NCI-H446 treated with DMSO at 0.1 percent for 48 hours (cell line): ENCODE measurements at places on chromosomes 6 and 20.

GRCh38 chr20:15236812-15237211 is 899.4 kb upstream of the FLRT3 start:
- DNase-seq = peak; percentile 46

- peak; percentile 6 for DNase-seq
Measured at GRCh38 chr6:129575378-129576118, 134.4 kb downstream of the ARHGAP18 start.

- DNase-seq = no peak
Measured at GRCh38 chr20:4688305-4688704, 33.4 kb upstream of the PRND start.

- no peak for DNase-seq
Measured at GRCh38 chr20:63889241-63890200, 5.4 kb upstream of the DNAJC5 start.

DNA sequence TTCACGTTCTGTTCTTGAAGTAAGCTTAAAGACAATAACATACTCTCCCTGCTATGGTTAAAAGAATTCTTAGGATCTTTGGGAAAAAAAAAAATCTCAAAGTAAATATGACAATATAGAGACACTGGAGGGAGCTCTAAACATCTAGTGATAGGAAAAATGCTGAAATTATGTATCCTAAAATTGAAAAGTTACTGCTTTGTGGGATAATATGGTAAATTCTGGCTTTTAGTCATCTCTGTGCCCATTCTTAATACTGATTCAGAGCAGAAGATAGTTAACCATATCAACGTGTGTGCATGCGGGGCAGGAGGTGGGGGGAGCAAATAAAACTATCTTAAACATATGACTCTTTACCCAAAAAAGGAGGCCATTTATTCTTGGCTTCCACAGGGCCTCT is 165.4 kb downstream of the GMPR start:
- no peak for DNase-seq

DNA sequence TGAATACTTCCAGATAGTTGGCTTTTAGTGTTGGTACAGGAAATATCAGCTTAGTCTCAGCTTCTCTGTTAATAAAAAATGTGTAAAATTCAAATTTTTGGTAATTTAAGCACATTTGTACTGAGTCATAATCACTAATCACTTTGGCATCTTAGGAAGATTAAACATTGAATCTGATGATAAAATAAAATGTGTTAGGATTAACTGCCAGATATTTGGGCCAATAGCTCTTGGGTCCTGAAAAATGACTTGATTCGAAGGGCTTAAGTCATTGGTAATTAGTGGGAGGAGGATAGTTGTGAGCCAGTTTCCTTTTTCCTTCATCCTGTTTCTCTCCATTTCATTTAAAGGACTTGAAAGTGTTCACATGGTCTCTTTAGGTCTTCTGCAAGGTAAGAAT is 426.1 kb downstream of the RFPL4B start:
- no peak for DNase-seq

GRCh38 chr6:16480763-16481560 is 242.6 kb downstream of the GMPR start:
- DNase-seq = no peak

- DNase-seq = no peak
Measured at GRCh38 chr6:159301810-159302593, 132.8 kb downstream of the FNDC1 start.

- no peak for DNase-seq
Measured at GRCh38 chr6:170231293-170232185, 59.3 kb downstream of the DLL1 start.

GRCh38 chr20:40683221-40683893 is 5.7 kb downstream of the MAFB start:
- no peak for DNase-seq

DNA sequence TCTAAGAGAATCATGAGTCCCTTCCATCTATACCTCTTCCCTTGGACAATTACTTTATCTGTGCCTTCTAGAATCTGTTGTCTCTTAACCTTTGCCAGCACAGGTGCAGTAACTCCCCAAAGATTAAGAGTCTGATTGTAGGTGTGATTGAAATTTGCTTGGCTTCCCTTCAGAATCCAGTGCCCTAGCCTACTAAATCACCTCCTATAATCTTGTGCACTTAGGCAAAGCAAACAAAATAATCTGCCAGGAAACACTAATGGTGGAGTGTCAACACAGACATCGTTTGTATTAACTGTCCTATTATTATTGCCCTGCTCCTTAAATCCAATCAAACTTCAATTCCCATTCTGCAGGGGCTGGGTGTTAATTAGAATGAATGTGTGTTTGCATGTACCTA is 28.0 kb downstream of the ID4 start:
- DNase-seq = no peak
